ENCODE measurements at places on chromosomes 4 and X. TPM values are rescaled to one million over a fixed set of nuclear protein-coding genes. Genes with fewer than 3 reads are reported as not detected.

GRCh38 chrX:134256684-134257083 is 19.7 kb downstream of the CCDC160 start:
- no peak overlapping the region for H3K4me3 ChIP-seq
- H3K4me1 ChIP-seq, result no peaks in the 10 kb centered on the region
- H3K27ac ChIP-seq, result no peak overlapping the region
- peaks cover 2% of the 10 kb centered on the region for H3K27me3 ChIP-seq
- no peaks in the 10 kb centered on the region for H3K36me3 ChIP-seq

Gene HOPX
- total RNA-seq, result 2.4 TPM

DNA sequence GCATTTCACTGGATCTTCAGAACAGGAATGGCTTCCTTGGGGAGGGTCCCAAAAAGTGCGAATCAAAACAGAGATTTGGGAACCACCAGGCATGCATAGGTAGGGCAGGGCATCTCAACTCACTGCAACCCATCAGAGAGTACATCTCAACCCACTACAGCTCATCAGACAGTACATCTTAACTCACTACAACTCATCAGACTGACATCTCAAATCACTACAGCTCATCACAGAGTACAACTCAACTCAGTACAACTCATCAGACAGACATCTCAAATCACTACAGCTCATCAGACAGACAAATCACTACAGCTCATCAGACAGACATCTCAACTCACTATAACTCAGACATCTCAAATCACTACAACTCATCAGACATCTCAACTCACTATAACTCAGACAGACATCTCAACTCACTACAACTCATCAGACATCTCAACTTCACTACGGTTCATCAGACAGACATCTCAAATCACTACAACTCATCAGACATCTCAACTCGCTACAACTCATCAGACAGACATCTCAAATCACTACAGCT is 47.5 kb upstream of the CLDN34 start:
- DNase-seq, result no peak
- no peaks in the 10 kb centered on the region for H3K27me3 ChIP-seq
- H3K4me3 ChIP-seq, result no peak overlapping the region
- no peak overlapping the region for H3K27ac ChIP-seq
- no peaks in the 10 kb centered on the region for H3K36me3 ChIP-seq
- H3K4me1 ChIP-seq, result no peaks in the 10 kb centered on the region

Gene UTP14A
- total RNA-seq, result 5.5 TPM

DNA sequence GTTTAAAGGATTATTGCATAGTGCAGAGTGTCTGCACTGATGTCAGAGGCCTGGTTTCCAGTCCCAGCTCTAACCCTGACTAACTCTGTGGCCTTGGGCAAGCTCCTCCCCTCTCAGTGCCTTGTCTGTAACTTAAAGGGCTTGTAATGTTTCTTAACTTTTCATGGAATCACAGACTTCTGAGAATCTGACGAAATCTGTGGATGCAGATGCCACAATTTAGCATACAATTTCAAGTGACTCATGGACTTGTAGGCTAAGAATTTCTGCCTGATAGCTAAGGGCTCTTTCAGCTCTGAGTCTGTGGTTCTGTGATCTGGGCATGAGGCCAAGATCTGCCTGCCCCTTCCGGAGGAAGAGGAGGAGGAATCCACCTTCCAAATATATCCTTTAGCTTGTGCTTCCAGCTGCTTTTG is 236.9 kb downstream of the AR start:
- no peak overlapping the region for H3K27ac ChIP-seq
- no peaks in the 10 kb centered on the region for H3K4me1 ChIP-seq
- peak; percentile 32 for DNase-seq
- no peaks in the 10 kb centered on the region for H3K36me3 ChIP-seq
- no peak overlapping the region for H3K4me3 ChIP-seq
- no peaks in the 10 kb centered on the region for H3K27me3 ChIP-seq

DNA sequence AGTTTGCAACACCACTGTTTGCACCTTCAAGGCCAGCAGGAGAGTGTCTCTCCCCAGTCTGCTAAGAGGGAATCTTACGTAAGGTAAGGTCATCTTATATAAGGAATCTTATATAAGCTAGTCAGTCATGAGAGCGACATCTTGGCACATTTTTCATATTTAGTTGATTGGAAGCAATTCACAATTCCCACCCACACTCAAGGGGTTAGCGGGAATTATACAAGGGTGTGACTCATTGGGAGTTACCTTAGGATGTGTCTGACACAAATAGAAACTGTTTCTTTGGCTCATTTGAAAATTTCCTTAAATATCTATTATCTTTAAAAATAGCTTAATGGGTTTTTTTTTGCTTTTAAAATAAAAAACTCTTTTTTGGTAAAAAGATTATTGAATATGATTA is 62.1 kb upstream of the GRPR start:
- DNase-seq, result no peak
- H3K27ac ChIP-seq, result no peak overlapping the region
- no peaks in the 10 kb centered on the region for H3K36me3 ChIP-seq
- H3K4me1 ChIP-seq, result no peaks in the 10 kb centered on the region

Gene TLR2
- total RNA-seq, result 6.8 TPM

DNA sequence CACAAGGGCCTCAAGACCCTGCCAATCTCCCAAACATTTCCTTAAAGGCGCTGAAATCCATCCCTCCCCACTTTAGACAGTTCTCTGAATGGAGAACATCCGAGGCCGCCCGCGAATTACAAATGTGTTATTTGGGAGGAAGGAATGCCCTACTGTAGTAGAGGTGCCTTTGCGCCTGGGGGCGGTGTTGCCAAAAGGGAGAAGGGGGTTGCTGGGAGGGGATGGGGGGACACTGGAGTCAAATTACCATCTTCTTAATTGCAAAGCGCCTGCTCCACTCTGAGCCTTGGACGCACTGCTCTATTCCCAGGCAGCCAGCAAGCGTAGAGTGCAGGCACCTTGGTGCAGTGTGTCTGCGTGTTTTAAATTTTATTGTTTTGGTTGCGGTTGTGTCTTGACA is 2.7 kb downstream of the TMEM255A start:
- DNase-seq, result no peak
- peaks cover 7% of the 10 kb centered on the region for H3K27me3 ChIP-seq
- no peak overlapping the region for H3K27ac ChIP-seq
- H3K36me3 ChIP-seq, result no peaks in the 10 kb centered on the region
- H3K4me3 ChIP-seq, result no peak overlapping the region
- H3K4me1 ChIP-seq, result peaks cover 23% of the 10 kb centered on the region

DNA sequence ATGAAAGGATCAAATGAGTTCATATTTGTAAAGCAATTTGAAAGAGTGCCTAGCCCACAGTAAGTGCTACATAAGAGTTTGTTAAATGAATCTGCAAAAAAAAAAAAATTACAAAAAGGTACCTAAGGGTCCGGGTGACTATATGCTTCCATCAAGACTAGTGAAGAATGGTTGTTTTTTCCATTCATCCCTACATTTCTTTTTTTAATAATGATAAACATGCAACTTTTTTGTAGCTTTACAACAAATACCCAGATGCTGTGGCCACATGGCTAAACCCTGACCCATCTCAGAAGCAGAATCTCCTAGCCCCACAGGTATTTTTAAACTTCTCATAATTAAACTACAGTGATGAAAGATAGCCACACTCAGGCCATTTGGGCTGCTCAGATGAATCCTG is 4.3 kb downstream of the SPP1 start:
- no peak overlapping the region for H3K27ac ChIP-seq
- DNase-seq, result no peak
- H3K4me3 ChIP-seq, result no peak overlapping the region
- H3K4me1 ChIP-seq, result no peaks in the 10 kb centered on the region

Gene CLCN5
- 22.3 TPM for total RNA-seq

GRCh38 chr4:159445692-159446091 is 342.8 kb downstream of the RAPGEF2 start:
- no peak overlapping the region for H3K4me3 ChIP-seq
- no peak overlapping the region for H3K27ac ChIP-seq
- H3K36me3 ChIP-seq, result no peaks in the 10 kb centered on the region

DNA sequence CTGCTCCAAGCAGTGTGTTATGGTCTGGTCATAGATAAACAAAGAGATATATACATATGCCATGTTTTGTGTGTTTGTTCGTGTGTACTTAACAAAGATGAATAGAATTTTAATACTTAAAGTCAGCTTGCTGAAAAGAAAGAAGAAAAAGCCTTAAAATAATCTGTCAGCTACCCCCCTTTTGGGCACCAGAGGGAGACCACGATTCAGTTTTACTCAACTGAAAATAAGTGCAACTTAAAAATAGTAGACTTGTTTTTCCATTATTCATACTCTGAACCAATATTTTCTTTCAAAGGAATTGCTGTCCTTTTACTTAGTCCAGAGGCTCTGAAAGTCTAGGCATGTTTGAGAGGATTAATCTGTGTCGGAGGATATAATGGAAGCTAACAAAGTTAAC is 181.7 kb upstream of the AGTR2 start:
- H3K4me1 ChIP-seq, result no peaks in the 10 kb centered on the region
- H3K27ac ChIP-seq, result no peak overlapping the region
- H3K27me3 ChIP-seq, result no peaks in the 10 kb centered on the region
- no peak overlapping the region for H3K4me3 ChIP-seq
- no peak for DNase-seq

Gene HNRNPH2
- 36.2 TPM for total RNA-seq

Gene IDH3G
- total RNA-seq, result 30.1 TPM

Gene IL3RA
- 1.7 TPM for total RNA-seq

Gene NAA11
- total RNA-seq, result not detected

GRCh38 chrX:120439921-120440320 is 29.2 kb downstream of the LAMP2 start:
- H3K4me1 ChIP-seq, result no peaks in the 10 kb centered on the region
- DNase-seq, result no peak
- peaks cover 5% of the 10 kb centered on the region for H3K36me3 ChIP-seq
- H3K27me3 ChIP-seq, result no peaks in the 10 kb centered on the region
- H3K27ac ChIP-seq, result no peak overlapping the region

Gene TSC22D3
- total RNA-seq, result 10.5 TPM

DNA sequence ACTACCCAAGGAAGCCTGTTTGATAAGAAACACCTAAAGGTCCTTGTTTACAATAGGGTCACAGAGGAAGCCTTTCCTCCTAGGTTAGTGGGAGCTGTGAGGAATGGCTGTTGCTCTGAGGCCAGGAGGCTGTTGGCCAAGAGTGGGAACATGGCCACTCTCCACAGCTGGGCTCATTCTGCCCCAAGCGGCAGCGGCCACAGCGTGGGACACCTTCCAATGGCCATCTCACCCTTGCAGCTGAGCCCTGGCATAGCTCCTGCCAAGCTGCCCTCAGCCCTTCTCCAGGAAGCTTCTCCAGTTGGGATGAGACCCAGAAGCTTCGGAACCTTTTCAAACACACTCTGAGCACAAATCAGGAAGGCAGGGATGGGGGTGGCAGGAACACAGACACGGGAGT is 111.8 kb upstream of the MAP3K15 start:
- no peaks in the 10 kb centered on the region for H3K36me3 ChIP-seq
- H3K27ac ChIP-seq, result no peak overlapping the region
- no peak for DNase-seq
- no peaks in the 10 kb centered on the region for H3K4me1 ChIP-seq
- no peaks in the 10 kb centered on the region for H3K27me3 ChIP-seq
- no peak overlapping the region for H3K4me3 ChIP-seq

DNA sequence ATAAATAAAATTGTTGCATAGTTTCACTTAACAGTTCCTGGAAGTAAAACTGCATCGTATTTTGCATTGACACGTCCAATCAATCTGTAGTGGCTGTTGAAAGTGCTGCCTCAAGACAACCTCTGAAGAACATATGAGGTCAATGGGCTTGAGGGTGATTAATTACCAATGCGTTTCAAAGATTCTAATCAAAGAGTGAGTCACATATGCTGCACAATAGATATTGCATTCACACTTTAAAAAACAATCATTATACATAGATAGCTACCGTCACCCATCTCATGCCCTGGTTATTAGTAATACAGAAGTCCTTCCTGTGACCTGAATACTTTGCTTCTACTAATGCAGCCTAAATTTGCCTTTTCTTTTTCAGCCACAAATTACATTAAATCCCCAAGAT is 743.3 kb upstream of the SLIT2 start:
- no peak overlapping the region for H3K27ac ChIP-seq
- no peak for DNase-seq
- H3K27me3 ChIP-seq, result no peaks in the 10 kb centered on the region
- H3K4me3 ChIP-seq, result no peak overlapping the region

- DNase-seq, result no peak
- no peaks in the 10 kb centered on the region for H3K36me3 ChIP-seq
- H3K27me3 ChIP-seq, result no peaks in the 10 kb centered on the region
- H3K4me1 ChIP-seq, result no peaks in the 10 kb centered on the region
- H3K27ac ChIP-seq, result no peak overlapping the region
These were observed 22.1 kb downstream of the SLIT2 start for GRCh38 chr4:20273793-20274192.

All from liver (tissue), 10 donors.